ENCODE measurements at places on chromosomes 4 and X. TPM values are rescaled to one million over a fixed set of nuclear protein-coding genes. Genes with fewer than 3 reads are reported as not detected.

MAMLD1 gene
- 8.1 TPM for total RNA-seq

CLTRN gene
- 1.2 TPM for total RNA-seq

- H3K27me3 ChIP-seq, result no peaks in the 10 kb centered on the region
- no peak for DNase-seq
- H3K27ac ChIP-seq, result no peak overlapping the region
Observed at GRCh38 chrX:110381216-110381615, 22.6 kb downstream of the RTL9 start.

DNA sequence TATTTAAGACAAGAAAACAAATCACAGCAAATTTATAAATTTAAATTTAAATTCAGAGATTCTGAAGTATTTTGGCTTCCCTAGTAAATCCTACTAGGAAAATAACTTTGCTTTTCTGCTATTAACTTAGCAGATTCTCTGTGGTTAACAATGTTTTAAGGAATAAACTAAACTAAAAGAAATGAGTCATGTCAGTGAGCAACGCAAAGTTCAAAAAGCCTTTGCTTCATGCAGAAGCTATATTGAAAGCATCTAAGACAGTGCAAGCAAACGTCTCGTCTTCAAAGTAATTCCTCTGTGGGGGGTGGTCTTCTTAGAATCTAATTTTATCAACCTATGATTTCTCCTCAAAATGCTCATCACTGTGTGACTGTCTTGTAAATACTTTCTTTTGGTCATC, 30.1 kb downstream of the GABRB1 start:
- no peak overlapping the region for H3K27ac ChIP-seq
- no peak overlapping the region for H3K4me3 ChIP-seq
- H3K4me1 ChIP-seq, result no peaks in the 10 kb centered on the region
- no peak for DNase-seq

HELT gene
- not detected for total RNA-seq

DNA sequence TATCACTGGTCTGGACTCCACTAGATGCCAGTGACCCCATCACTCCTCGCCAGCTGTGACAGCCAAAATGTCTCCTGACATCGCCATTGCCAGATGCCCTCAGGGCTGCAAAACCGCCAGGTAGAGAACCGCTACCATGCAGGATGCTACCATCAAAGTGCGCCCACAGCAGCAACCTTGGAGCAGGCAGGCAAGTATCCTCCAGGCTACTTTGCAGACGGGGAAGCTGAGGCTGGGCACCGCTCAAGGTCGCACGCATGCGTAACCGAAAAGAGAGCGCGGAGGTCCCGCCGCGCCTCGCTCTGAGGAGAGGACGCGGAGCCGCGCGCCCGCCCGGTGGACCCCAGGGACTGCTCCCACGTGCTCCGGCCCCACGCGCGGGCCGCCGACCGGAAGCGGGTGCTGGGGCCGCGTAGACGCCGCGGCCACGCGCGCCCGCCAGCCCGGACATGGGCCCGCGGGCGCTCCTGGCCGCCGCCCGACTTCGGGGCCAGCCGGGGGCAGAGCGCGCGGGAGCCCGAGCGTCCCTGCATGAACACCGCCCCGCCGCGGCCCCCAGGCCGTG, at the start of gene STS:
Gene STS, plus strand, starts transcription at position 300 of the 565 bp plus-strand sequence. CDS start 105,488 bp downstream, outside the sequence.
- no peaks in the 10 kb centered on the region for H3K4me1 ChIP-seq
- peak; percentile 62 for DNase-seq
- peak within 1 kb of the TSS; percentile 88 for H3K27ac ChIP-seq
- no peaks in the 10 kb centered on the region for H3K27me3 ChIP-seq
- peak within 1 kb of the TSS; percentile 76 for H3K4me3 ChIP-seq
- no peaks in the 10 kb centered on the region for H3K36me3 ChIP-seq

LNX1 gene
- 3.6 TPM for total RNA-seq

CSN1S1 gene
- total RNA-seq, result not detected

MAGEA11 gene
- total RNA-seq, result not detected

DNA sequence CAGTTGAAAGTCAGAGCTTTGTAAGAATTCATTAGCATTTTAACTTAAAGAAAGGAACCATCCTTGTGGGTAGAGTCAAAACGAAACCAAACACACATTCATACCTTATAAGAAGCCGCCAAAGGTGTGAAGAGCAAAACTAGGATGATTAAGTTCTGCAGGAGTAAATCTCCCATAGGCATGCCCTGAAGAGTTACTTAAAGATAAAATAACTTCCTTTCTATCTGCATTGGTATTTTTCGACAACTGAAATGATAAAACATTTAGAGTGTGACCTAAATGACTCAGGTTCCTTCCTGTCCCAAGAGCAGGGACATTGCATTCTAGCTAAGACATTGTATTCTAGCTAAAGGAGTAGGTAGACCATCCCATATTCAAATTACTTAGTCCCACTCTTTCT, 75.3 kb downstream of the BCOR start:
- no peak overlapping the region for H3K4me3 ChIP-seq
- no peak for DNase-seq
- no peaks in the 10 kb centered on the region for H3K36me3 ChIP-seq
- H3K4me1 ChIP-seq, result no peaks in the 10 kb centered on the region
- H3K27me3 ChIP-seq, result no peaks in the 10 kb centered on the region
- H3K27ac ChIP-seq, result no peak overlapping the region

DNA sequence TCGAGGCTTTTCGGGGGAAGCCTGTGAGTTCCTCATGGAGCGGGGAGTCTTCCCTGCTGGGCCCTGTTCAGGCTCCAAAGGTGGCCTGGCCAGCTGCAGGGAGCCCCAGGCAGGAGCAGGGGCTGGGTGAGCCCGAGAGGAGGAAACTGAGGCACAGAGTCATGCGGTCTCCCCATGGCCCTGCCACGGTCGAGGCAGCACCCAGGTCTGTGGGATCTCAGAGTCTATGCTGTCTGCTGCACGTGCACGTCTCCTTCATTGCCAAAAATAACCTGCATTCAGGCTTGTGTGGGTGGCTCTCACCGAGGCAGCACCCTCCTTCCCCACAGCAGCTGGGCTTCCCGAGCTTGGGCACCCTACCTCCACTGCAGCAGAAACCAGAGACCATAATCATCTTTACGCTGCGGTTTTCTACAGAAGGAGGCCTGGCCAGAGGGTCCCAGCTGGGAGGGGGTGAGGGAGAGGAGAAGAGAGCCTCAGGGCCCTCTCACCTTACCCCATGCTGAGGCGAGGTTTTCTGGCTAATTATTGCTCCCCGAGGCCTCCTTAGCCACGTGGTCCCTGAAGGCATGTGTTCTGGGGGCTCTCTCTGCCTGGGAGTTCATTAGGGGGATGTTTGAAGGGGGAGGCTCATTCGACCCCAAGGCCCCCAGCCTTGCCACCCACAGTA, 64.3 kb downstream of the CPZ start:
- H3K27me3 ChIP-seq, result no peaks in the 10 kb centered on the region
- no peak overlapping the region for H3K27ac ChIP-seq
- no peaks in the 10 kb centered on the region for H3K36me3 ChIP-seq
- no peaks in the 10 kb centered on the region for H3K4me1 ChIP-seq
- no peak for DNase-seq
- no peak overlapping the region for H3K4me3 ChIP-seq

CT55 gene
- not detected for total RNA-seq

PAGE5 gene
- not detected for total RNA-seq

DNA sequence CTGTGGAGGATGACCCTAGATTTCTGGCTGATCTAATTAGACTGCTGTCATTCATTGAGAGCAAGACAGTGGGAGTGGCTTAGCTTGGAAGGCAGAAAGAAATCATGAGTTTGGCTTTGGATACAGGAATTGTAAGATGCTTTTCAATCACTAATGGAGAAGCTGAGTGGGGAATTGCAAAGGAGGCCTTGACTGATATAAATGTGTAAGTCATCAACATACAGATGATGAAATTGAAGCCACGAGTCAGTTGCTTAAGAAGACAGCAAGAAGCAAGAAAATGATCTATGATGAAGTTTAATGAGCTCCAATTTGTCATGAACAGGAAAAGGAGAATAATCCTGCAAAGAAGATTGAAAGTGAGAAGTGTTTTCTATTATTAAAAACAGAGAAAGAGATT, 136.7 kb upstream of the C1QTNF7 start:
- H3K27ac ChIP-seq, result no peak overlapping the region
- no peaks in the 10 kb centered on the region for H3K27me3 ChIP-seq
- no peaks in the 10 kb centered on the region for H3K36me3 ChIP-seq

GRCh38 chr4:82890901-82891706, at the start of gene SEC31A:
SEC31A (minus strand) TSS chr4:82891153; CDS start chr4:82881936, 9,217 bp downstream.
- no peaks in the 10 kb centered on the region for H3K36me3 ChIP-seq
- H3K4me3 ChIP-seq, result peak within 1 kb of the TSS; percentile 76
- H3K4me1 ChIP-seq, result peaks cover 12% of the 10 kb centered on the region
- H3K27ac ChIP-seq, result peak within 1 kb of the TSS; percentile 39
- DNase-seq, result peak; percentile 93
- no peaks in the 10 kb centered on the region for H3K27me3 ChIP-seq

Data from ovary (tissue), 10 donors.